ENCODE measurements at places on chromosomes 11 and 22.

DNA sequence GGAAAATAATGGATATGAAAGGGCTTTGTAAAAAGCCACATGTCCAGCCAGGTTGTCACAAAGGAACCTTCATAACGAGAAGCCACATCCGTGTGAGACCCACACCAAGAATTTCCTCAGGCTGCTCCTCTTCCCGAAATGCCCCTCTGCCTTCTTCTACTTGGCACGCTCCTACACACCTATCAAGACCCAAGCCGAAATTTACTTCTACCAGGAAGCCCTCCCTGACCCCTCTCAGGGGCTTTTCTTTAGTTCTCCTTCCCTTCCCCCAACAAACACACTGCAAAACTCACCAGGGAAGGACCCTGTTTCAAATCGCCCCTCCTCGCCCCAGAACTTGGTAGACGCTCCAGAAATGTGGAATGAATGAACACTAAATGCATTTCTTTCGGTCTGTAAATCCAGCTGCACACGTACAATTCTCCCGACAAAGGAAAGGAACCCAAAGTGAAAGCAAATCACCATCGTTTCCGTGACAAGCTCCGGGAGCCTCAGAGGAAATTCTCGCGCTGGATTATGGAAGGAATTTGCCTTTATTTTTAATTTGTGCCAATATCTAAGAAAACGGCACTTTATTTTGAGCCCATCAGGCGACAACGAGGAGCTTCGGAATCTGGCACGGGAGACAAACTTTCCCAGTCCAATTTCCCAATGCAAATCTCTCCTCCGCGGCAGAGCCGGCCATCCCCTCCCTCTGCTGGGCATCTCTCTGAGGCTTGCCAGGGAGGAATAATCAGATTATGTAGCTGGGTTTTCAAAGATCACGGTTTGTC lies 13.2 kb upstream of the SHISAL1 start:
- DNase-seq, result no peak

DNA sequence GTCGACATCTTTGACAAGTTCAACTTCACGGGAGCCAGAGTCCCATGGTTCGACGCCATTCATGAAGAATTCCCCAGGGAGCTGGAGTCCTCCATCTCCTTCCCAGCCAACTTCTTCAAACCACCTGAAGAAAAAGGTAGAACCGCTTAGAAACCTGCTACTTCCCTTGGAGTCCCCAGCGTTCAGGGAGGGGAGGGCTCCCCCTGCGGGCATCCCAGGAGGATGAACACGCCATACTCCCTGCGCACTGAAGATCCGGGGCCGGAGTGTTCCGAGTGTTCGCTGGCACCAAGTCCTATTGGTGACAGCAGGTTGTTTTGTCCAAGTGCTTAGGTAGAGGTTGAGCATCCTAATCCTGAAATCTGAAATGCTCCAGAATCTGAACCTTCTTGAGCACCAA lies 51.7 kb upstream of the PRODH start:
- peak; percentile 9 for DNase-seq

DNA sequence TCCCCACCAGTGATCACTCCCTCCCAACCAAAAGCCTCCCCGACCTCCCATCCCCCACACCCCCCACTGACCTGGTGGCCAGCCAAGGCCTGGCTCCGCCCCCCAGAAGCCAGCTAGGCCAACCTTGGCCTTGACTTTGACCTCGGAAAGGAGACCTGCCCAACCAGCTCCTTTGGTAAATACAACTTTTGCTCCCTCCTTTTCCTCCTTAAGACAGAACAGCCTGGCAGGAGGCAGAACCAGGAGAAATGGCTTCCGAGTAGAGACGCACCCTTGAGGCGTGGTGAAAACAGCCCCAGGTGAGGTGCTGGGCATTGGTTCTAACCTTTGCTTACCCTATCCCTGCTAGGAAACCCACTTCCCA lies 27.0 kb downstream of the PLEKHA7 start:
- DNase-seq, result no peak

GRCh38 chr11:118152020-118152551 lies 537 bp downstream of the SCN4B start:
- no peak for DNase-seq

DNA sequence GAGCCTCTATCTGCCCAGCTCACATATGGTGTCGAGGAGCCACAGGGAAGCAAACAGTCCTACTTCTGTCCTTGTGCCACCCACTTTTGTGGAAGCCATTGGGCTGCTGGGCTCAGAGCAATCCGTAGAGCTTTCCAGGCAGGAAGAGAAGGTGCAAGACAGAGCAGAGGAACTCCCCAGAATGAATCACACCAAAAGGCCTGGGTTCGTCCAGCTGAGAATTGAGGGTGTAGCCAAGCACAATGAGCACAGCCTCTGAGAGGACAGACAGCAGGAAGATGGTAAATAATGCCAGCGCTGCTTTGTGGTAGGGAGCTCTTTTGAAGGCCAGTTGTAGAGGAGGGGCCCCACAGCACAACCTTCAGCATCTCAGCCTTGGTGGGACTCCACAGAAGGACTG lies 237.8 kb downstream of the GRIK4 start:
- no peak for DNase-seq

- no peak for DNase-seq
These were observed 15.6 kb downstream of the TMEM184B start for GRCh38 chr22:38257181-38257580.

- no peak for DNase-seq
These were observed 222.2 kb downstream of the C11orf87 start for GRCh38 chr11:109644152-109644551.

DNA sequence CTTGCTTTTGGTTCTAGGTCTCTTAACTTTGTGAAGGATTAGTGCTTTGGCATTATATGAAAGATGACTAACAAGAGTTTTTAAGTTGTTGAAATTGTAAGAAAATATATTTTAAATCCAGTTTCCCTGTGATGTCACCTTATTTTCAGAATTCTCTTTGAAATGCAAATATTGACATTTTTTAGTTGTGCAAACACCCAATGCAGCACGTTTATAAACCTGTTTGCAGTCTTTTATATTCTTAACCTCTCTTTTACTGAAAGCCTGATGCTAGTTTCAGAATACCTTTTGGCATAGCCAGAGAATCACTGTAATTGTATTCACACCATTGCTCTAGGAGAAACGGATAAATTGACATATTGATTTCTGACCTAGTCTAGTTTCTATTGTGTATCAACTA lies 42.8 kb upstream of the SLC37A2 start:
- no peak for DNase-seq

DNA sequence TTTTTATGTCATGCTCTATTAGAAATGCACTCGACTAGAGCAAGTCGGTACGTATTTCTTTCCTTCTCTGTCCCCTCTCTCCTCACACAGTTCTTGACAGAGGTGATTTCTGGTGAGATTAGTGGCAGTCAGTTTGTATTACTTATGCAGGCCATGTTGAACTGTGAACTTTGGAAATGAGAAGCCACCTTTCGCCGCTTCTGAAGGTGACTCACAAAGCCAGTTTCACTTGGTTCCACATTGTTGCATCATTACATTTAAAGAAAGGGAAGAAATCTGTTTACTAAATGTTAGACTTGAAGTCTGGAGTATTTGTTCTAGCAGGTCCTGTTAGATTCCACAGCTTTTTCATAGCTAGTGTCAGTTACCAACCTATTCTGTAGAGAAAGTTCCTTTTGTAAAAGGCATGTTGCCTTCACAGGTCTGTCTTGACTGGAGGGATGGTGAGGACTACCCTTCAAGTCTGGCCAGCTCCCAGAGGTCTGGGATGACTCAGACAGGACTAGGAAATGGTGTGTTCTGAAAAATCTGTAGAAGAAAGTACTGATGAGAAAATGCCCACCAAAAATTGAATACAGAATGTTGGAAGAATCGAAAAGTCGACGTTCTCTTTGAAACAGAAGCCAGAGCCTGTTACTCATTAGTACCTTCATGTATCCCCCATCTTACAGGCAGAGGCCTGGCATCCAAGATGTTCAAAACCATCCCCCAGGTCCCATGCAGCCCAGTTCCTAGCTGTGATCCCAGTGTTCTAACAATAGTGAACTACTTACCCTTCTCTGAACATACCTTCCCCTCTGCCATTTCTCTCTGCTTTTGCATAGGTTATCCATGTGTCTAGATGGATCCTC lies 181.4 kb downstream of the DBX1 start:
- DNase-seq, result no peak

DNA sequence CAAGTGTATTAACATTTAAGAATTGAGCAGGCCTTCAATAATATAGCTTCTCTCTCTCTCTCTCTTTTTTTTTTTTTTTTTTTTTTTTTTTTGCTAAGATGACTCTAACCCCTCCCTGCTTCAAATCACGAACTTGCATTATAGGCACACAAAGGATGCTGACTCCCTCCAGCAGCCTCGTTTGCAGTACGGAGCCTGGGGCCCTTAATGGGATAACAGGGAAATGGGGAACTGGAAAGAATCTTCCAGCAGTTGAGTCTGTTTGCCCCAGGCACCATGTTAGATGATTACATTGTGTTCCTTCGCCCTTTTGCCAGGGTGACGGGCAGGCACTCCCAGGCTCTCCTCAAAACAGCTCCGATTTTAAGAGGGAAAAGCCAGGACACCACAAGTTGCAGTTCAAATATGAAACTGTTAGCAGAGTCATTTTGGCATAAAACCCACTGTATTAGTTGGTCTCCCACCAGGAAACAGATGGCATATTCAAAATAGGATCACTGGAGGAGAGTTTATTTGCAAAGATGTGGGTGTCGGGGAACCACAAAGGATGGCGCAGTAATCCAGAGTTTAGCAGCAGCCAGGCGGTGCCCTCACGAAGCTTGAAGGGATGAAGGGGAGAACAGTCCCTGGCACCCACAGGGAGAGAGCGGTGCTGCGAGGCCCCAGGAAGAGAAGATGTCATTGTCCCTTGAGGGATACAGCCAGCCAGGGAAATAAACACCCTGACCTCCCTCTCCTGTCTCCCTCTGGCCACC lies 26.5 kb upstream of the TREH start:
- DNase-seq, result no peak

GRCh38 chr11:60389279-60389910 lies 6.9 kb upstream of the MS4A14 start:
- DNase-seq, result no peak

GRCh38 chr11:7423946-7424345 lies 61.4 kb upstream of the OLFML1 start:
- DNase-seq, result no peak
